Right ventricle myocardium inferior (tissue), 1 donor: ENCODE measurements at places on chromosomes 5 and 9.

- no peak for DNase-seq
These were observed 456.5 kb downstream of the ZSWIM6 start for GRCh38 chr5:61788548-61788947.

DNA sequence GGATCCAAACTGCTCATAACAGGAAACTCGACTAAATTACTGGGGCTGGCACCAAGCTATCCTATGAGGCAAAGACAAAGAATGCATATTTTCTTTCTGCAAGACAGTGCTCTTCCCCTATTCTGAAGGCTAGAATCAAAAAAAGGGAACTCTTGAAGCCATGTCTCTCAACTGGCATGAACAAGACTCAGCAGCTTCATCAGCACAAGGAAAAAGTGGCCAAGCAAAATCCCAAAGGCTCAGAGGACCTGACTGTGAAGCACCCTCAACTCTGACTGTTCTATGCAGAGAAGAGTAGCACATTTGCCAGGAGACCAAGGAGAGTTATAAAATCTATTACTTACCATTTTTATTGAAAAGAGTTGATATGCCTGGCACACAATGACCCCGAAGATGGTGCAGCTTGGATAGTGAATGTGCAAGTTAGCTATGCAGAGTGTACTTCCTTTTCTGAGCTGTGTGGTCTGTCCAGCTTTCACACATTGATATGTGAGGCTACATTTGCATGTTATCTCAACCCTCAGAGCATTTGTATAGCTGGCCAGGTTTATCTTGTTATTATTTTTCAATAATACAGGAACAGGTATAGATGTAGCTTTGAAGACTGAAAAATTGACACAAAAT is 51.0 kb upstream of the FYB1 start:
- DNase-seq: no peak

DNA sequence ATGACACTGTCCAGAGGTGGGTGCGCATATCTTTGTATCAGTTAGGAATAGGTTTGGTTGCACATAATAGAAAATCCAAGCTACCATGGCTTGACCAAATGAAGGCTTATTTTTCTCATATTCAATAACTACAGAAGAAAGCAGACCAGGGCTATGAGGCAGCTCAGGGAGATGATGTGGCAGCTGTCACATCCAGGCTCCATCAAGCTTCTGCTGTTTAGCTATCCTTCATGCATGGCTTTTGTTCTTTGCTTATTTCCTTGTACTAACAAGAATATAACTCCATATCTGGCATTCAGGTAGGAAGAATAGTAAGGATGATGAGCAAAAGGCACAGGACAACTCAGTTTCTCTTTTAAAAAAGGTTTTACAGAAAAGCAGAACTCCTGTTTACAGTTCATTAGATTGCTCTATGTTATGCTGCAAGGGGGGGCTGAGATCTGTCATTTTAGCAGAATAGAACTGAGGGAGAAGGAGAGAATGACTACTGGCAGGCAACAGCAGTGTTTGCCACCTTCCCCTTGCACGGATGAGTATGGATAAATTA is 336.1 kb downstream of the MLLT3 start:
- DNase-seq: no peak

GRCh38 chr5:10747678-10748622 is 13.1 kb downstream of the DAP start:
- no peak for DNase-seq

DNA sequence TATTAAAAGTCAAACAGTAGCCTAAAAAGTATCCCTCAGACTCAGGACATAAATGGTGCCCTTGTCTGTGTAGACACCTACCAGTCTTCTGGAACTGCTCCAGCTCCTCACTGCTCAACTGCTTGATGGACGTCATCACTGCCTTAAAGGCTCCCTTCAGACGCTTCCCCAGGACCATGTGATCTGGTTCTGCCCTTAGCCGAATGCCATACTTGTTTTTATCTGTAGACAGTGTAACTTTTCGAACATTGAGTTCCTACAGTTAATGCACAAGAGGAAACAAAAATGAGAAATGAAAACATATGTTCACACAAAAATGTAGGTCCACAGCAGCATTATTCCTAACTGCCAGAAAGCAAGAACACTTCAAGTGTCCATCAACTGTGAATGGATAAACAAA is 46.2 kb downstream of the IARS1 start:
- no peak for DNase-seq
